ENCODE measurements at places on chromosomes 1 and 21. TPM values are rescaled to one million over a fixed set of nuclear protein-coding genes. Genes with fewer than 3 reads are reported as not detected.

GNG5 gene
- 93.1 TPM for polyA plus RNA-seq

CD101 gene
- polyA plus RNA-seq: 4.9 TPM

PRELP gene
- 3.4 TPM for polyA plus RNA-seq

MSH4 gene
- polyA plus RNA-seq: 0.49 TPM

OR2AK2 gene
- not detected for polyA plus RNA-seq

SPATA45 gene
- 0.52 TPM for polyA plus RNA-seq

RNF186 gene
- polyA plus RNA-seq: not detected

CNTN2 gene
- polyA plus RNA-seq: 37.7 TPM

TAS1R1 gene
- 0.24 TPM for polyA plus RNA-seq

PER3 gene
- 13.7 TPM for polyA plus RNA-seq

THEM4 gene
- 34.0 TPM for polyA plus RNA-seq

OR2M3 gene
- 0.05 TPM for polyA plus RNA-seq

TIE1 gene
- 27.5 TPM for polyA plus RNA-seq

TNNT2 gene
- 1.9 TPM for polyA plus RNA-seq

SPATA1 gene
- polyA plus RNA-seq: 2.4 TPM

SAMD13 gene
- polyA plus RNA-seq: 4.0 TPM

RHOU gene
- polyA plus RNA-seq: 23.6 TPM

CD2 gene
- polyA plus RNA-seq: not detected

PPM1J gene
- 7.4 TPM for polyA plus RNA-seq

SAMSN1 gene
- 15.2 TPM for polyA plus RNA-seq

RAB3B gene
- polyA plus RNA-seq: 38.8 TPM

ASCL5 gene
- polyA plus RNA-seq: 0.95 TPM

FYB2 gene
- polyA plus RNA-seq: 2.6 TPM

FASLG gene
- not detected for polyA plus RNA-seq

PLA2G2F gene
- polyA plus RNA-seq: not detected

NIPAL3 gene
- polyA plus RNA-seq: 24.3 TPM

OR2T11 gene
- polyA plus RNA-seq: not detected

C1orf226 gene
- polyA plus RNA-seq: 10.2 TPM

EPS8L3 gene
- 0.17 TPM for polyA plus RNA-seq

ARHGEF16 gene
- 4.2 TPM for polyA plus RNA-seq

SIK1 gene
- 7.6 TPM for polyA plus RNA-seq

PIGM gene
- 14.0 TPM for polyA plus RNA-seq

PADI2 gene
- 32.6 TPM for polyA plus RNA-seq

FALEC gene
- polyA plus RNA-seq: 1.6 TPM

PKN2 gene
- 31.8 TPM for polyA plus RNA-seq

RAVER2 gene
- 25.0 TPM for polyA plus RNA-seq

SLC9C2 gene
- polyA plus RNA-seq: 1.3 TPM

GNG4 gene
- 119 TPM for polyA plus RNA-seq

LCE1F gene
- polyA plus RNA-seq: not detected

LYPD8 gene
- polyA plus RNA-seq: not detected

FLG2 gene
- 0.03 TPM for polyA plus RNA-seq

UHMK1 gene
- 27.7 TPM for polyA plus RNA-seq

PDPN gene
- 35.8 TPM for polyA plus RNA-seq

ESPN gene
- polyA plus RNA-seq: 7.4 TPM

GSTM4 gene
- 45.0 TPM for polyA plus RNA-seq

MYBPHL gene
- polyA plus RNA-seq: 0.68 TPM

SPRR1B gene
- polyA plus RNA-seq: not detected

THEM5 gene
- 1.5 TPM for polyA plus RNA-seq

ATG4C gene
- 15.6 TPM for polyA plus RNA-seq

S100A2 gene
- 0.40 TPM for polyA plus RNA-seq

OLFML3 gene
- polyA plus RNA-seq: 96.7 TPM

TTC34 gene
- 1.6 TPM for polyA plus RNA-seq

MFSD2A gene
- 34.8 TPM for polyA plus RNA-seq

PDC gene
- polyA plus RNA-seq: 0.56 TPM

UBE2U gene
- not detected for polyA plus RNA-seq
